Right hindlimb (tissue), 1 donor: ENCODE measurements at places on chromosomes 3 and 15.

GRCh38 chr3:26091626-26092025 is 301.7 kb downstream of the OXSM start:
- no peak for DNase-seq

DNA sequence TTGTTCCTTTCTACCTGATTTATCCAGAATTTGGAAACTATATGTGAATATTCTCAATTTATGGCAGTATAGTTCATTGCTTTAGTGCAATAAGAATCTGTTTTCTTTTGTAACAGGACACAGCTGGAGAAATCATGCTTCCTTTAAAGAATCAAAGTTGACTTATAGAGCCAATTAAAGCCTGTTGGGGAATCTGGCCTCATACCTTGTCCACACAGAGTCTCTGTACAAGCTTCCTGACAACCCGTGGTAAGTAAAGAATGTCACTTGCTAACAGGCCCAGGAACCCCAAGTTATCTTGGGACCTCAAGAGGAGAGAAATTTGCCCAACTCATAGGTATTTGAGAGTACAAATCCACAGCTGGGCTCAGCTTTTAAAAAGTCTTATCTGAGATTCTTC is 10.2 kb downstream of the ZNF445 start:
- DNase-seq = no peak

GRCh38 chr15:39312984-39313383 is 267.9 kb upstream of the THBS1 start:
- no peak for DNase-seq

GRCh38 chr3:94875149-94875548 is 812.3 kb downstream of the NSUN3 start:
- no peak for DNase-seq

GRCh38 chr3:193829781-193830180 is 236.8 kb downstream of the OPA1 start:
- DNase-seq = peak; percentile 41

DNA sequence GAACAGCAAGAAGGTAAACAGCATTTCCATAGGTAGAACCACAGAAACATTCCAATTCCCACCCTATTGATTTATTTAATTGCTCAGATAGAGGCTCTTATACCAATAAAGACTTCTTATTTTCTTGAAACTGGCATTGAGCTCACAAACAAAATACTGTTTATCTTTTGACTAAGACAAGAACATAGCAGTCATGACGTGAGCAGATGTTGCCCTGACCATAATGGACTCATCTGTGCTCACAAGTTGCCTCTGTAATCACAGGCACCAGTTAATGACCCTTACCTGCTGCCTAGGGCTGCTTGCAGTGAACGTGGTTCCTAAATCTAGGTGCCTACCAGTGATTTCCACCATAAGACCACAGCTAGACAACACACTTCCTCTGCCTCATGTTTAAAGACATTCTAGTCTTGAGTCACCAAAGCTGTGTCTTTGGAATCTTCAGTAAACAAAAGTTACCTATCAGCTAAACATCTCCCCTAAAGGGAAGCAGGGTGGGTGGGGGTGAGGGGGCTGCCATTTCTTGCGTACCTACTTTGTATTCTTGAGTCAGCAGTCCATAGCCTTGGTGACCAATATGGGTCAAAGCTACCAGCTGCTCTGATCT is 2.1 kb downstream of the FYCO1 start:
- no peak for DNase-seq
